Activated CD4-positive, alpha-beta T cell treated with anti-CD3 and anti-CD28 coated beads, Interleukin-2, amount 50 U/mL, for 4 hours (primary cell): ENCODE measurements at places on chromosomes 13 and 19.

GRCh38 chr19:33419788-33420130, 46.2 kb downstream of the CEBPG start:
- DNase-seq = no peak

GRCh38 chr19:18861917-18862316, 30.2 kb downstream of the UPF1 start:
- DNase-seq = no peak

- DNase-seq = no peak
Observed at GRCh38 chr19:2977746-2978138, 378 bp downstream of the TLE6 start.

GRCh38 chr19:10011974-10012373, 1.3 kb upstream of the RDH8 start:
- DNase-seq = no peak

- DNase-seq = no peak
Observed at GRCh38 chr19:18339723-18340122, 675 bp upstream of the PGPEP1 start.

DNA sequence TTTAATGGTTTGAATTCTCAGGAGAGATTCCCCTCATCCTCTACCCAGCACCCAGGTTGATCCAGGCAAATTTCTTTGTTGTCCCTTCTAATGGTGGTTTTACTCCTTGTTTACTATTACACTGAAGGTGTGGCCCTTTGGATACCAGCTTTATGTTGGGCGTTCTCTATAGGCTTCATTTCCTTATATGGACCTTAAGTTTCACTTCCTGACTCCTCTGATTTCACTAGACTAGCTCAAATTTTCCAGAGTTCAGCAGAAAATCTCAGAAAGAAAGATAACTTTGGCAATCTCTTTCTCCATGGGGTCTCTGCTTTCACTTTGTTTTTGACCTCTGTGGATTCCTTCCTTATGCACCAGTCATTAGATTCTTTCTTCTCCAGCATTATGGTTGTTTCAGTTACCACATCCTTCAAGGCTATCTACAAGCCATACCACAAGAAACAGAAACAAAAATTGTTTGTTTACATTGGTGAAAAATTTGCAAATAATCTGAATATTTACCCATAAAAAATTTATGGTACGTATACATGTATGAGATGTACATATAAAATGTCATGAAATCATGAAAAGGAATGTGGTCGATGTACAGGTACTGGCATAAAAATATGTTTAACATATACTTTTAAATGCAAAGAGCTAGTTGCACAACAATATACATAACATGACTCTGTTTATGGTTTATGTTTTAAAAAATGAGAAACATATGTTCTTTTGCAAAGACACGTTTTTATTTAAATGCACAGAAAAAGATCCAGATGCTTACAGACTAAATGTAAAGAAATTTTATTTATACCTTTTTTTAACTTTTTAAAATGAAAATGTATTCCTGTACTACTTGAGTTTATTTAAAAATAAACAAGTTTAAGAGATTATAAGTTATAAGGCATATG, 212.6 kb downstream of the LACC1 start:
- DNase-seq = no peak

- DNase-seq = no peak
Observed at GRCh38 chr19:1295169-1296012, 9.7 kb downstream of the EFNA2 start.

DNA sequence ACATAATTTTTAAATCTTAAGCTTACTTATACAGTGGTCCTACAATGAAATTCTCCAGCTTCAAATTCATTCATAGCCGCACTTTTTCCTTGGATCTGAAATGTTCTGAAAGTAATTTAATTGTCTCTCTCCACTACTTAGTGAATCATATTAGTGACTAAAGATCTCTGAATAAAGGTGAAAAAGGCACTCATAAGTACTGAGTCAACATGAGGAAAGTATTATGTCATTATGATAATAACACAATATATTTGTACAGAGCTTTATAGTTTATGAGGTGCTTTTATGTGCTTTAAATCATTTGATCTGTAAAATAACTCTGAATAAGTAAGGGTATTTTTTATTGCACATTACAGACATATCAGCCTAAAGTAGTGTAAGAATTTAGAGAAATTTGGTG, 628.2 kb upstream of the SLITRK5 start:
- DNase-seq = no peak

- DNase-seq = peak; percentile 13
Observed at GRCh38 chr19:42596391-42597072, 1.8 kb upstream of the CEACAM8 start.
